ENCODE measurements at places on chromosomes 16 and 17.
A peak's percentile ranks its signal among the peaks of the same experiment; 100 is the strongest.

DNA sequence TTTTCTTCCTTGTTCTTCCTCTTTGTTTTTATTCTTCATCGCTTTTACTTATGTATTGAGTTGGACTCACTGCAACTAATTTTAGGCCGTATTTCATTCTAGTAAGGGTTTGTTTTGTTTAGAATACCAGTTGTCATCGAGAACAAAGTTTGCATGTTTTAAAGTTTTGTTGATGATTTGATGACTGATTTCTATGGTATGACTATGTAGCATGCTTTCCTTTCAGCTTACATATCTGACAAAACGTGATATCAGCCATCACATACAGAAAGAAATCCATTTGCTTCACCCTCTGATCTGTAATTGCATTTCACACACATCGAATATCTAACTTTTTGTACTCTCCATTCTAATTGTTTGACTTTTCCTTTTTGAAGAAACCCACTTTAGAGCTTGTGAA is 4.0 kb downstream of the PRKCA start:
- DNase-seq, result no peak

- DNase-seq, result no peak
Measured at GRCh38 chr17:50238601-50239280, 35.5 kb upstream of the TMEM92 start.

DNA sequence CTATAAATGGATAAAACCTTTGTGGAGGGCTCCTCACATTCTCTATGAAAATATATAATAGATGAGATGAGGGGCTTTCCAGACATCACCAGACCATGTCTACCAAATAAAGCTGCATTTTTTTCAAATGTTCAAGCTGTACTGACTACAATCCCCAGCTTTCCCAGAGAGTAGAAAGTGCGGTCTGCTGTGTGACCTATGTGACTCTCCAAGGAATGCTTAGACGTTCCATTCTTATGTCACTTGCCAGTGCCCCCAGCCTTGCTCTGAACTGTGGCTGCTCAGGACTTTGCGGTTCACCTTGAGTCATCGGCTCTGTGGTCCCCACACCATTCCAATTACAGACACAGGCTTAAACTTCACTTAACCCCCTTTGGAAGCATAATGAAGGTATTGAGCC is 47.8 kb upstream of the SCNN1B start:
- DNase-seq, result peak; percentile 30

GRCh38 chr16:89620406-89620841 is 7.0 kb downstream of the DPEP1 start:
- DNase-seq, result no peak

GRCh38 chr16:73053364-73054124 is 5.6 kb upstream of the ZFHX3 start:
- DNase-seq, result peak; percentile 66

- DNase-seq, result no peak
Measured at GRCh38 chr16:66287926-66288325, 78.6 kb upstream of the CDH5 start.

DNA sequence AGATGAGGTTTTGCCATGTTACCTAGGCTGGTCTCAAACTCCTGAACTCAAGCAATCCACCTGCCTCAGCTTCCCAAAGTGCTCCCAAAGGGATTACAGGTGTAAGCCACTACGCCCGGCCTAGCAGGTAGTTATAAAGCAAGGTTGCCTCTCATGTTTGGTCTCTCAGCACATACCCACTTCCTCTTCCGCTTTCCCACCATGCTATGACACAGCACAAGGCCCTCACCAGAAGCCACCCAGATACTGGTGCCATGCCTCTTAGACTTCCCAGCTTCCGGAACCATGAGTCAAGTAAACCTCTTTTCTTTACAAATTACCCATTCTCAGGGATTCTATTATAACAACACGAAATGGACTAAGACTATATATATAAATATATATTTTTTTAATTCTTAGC is 143.6 kb downstream of the COPRS start:
- DNase-seq, result no peak

DNA sequence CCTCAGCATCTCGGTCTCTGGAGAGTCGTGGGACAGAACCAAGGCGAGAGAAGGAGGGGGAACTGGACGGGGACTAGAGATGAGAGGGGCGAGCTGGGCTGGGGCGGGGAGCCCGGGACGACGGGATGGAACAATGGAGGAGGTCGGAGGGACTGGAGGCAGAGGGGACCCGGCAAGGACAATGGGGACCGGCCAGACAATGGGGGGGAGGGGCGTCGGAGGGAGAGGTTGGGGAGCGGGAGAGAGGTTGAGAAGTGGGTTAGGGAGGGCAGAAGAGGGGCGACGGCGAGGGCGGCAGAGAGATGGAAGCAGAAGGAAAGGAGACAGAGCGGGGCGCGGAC is 719 bp downstream of the NGFR start:
- DNase-seq, result no peak

DNA sequence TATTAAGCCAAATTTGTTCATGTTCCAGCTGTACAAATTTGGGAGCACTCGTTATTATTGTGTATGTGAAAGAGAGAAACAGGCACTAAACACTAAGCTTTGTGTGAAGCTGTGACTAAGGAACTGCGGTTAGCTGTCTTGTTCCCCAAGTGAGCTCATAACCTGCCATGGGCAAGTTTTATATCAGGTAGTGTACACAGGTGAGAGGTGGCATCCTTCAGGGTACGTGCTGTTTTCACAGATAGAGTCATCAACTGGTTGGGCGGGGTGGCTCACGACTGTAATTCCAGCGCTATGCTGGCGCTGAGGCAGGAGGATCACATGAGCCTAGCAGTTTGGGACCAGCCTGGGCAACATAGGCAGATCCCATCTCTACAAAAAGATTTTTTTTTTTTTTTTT is 2.8 kb downstream of the DNAJA3 start:
- DNase-seq, result no peak

GRCh38 chr17:14019186-14019956 is 49.9 kb upstream of the COX10 start:
- no peak for DNase-seq

DNA sequence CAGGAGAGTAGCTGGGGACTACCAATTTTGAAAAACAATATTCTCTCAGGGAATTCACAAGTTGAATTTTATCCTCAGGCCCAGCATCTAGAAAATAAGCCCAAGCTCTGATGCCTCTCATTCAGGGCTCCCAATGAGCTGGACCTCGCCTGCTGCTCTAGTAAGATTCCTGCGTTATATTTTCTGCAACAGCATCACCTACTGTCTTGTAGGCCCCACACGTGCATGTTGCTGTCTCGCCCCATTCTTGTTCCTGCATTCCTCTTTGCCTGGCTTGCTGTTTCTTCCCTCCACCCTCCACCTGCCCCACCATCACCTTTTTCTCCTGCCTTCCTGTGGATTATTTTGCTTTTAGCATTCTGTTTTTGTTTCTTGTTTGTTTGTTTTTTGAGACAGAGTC is 8.3 kb upstream of the ST6GALNAC2 start:
- DNase-seq, result no peak

- no peak for DNase-seq
Measured at GRCh38 chr17:48721009-48721402, 1.3 kb downstream of the PRAC1 start.

DNA sequence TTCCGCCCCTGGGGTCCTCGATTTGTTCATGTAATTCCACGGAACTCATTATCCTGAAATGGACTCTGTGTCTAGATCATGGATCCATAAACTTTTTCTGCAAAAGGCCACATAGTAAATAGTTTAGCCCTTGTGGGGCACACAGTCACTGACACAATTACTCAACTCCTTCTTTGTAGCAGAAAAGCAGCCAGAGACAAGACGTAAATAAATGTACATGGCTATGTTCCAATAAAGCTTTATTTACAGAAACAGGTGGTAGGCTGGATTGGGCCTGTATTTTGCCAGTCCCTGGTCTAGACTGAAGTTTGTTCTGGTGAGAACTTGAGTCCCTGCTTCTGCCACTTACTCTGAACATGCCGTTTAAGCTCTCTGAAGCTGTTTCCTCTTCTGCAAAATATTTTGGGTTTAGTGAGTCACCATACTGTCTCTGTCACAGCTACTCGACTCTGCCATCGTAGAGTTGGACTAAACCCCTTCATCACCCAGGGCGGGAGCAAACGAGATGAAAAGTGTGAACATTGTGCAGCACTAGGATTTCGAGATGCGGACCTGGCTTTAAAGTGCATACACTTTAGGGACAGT is 61.9 kb upstream of the FOXF1 start:
- no peak for DNase-seq

DNA sequence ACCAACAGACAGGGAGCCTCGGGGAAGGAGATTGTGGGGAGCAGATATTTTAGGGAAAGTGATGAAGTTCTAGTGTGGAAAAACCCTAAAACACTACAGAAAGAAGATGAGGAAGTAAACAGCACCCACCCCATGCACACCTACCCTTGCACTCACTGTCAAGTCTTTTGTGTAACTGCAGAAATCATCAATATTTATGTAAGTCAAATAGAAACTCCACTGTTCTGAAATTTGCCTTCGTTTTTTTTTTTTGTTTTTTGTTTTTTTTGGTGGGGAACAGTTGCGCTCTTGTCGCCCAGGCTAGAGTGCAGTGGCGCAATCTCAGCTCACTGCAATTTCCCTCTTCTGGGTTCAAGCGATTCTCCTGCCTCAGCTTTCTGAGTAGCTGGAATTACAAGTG is 273.4 kb downstream of the CPPED1 start:
- no peak for DNase-seq

DNA sequence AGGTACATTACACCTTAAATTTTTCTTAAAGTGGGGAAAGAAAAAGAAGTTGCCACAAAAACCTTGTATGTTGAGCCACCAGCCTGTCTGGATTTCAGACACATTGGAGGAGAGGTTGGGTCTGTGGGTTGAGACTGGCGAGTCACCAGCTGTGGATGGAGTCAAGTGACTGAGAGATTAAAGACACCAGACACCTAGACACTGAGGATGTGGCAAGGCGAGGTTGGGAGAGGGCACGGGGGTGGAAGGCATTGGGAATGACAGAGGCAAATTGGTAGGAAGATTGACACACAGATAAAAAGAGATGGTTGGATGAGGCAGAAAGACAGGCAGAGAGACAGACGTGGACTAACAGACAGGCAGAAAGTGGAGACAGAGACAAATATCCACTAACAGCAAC is 49.6 kb downstream of the KCNJ12 start:
- DNase-seq, result no peak

DNA sequence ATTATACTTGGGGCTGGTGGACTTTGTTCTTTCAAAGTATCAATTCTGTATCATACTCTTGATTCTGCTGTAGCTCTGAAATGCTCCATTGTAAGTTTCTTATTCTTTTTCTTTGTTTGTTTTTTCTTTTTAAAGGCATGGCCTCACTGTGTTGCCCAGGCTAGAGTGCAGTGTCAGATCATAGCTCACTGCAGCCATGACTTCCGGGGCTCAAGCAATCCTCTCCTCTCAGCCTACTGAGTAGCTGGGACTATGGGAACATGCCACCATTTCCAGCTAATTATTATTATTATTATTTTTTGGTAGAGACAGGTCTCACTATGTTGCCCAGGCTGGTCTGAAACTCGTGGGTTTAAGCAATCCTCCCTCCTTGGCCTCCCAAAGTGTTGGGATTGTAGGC is 38.9 kb upstream of the METTL9 start:
- DNase-seq, result no peak

DNA sequence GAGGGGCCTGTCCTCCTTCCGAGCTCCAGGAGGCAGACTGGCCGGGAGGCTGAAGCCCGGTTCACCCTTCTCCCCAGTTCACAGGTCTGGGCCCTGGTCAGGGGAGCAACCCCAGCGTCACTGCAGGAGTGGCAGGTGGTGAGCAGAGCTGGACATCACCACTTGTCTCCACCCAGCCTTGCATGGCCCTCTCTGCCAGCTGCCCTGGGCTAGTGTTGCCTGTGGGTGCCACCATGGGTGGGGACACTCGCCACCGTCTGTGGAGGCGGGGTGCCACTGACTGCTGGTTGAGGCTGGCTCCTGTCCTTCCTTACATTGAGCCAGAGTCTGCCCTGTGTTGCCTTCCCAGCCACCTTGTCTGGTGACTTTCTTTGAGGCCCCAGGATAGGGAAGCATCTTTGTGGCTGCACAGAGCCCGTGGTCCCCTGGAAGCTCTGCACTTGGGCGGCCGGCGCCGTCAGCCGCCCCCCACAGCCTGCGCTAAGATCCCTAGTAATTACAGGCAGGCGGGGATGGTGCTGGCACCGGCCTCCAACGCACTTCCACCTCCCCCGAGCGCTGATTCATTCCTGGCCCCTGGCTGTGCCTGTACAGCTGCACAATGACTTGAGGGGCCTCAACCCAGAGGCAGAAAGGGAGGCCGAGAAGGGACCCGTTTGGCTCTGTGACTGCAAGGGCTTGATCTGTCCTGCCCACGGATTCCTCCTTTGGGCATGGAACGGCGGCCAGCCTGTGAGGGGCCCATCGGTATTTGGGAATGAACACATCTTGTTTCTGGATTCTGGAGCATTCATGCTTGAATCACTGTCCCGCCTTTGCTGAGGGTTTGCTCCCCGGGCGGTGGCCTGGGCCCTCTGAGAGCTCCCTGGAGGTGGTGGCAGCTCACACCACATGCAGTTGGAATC is 5.2 kb downstream of the BAIAP2 start:
- DNase-seq, result peak; percentile 60

- no peak for DNase-seq
Measured at GRCh38 chr17:35428229-35428628, 4.1 kb downstream of the SLFN12 start.

DNA sequence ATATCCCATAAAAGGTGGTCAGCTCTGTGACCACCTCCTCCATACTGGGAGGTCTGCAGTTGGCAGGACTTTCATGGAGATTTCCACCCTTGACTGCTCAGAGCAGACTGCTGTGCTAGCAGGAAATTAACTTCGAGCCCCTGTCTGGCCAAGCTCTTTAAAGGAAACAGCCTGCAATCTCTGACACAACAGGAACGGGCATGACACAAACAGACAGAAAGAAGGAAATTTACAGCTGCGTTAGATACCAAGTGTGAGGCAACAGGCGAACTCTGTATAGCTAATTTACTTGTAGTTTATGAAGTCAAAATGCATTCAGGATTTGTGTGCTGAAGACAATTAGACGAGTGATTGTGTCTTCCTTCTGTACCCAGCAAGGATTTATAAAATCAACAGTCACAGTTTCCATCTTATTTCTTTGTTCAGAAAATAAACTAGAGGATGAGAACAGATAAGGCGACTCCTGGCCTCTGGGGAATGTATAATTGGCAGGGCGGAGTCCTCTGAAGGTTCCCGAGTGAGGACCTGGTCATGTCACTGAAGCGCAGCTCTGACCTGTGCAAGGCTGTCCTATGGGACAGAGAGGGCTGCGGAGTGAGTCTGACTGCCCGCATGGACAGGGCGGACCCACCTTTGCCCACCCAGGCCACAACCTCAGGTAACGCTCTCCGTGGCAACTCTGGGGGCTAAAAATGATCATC is 16.1 kb downstream of the WIPI1 start:
- no peak for DNase-seq

- DNase-seq, result peak; percentile 55
Measured at GRCh38 chr17:1491443-1492248, 840 bp downstream of the MYO1C start.

DNA sequence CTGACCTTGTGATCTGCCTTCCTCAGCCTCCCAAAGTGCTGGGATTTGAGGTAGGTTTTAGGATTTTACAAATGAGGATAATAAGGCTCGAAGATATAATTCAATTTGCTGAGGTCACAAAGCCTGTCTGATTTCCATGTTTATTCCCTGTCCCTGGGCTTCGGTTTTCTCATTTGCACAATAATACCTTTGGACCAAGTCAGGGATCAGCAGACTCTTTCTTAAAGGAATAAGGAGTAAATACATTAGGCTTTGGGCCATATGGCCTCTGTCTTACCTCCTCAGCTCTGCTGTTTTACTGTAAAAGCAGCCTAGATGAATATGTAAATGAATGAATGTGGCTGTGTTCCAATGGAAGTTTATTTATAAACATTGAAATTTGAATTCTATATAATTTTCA is 442.8 kb downstream of the HS3ST4 start:
- no peak for DNase-seq

- peak; percentile 91 for DNase-seq
Measured at GRCh38 chr16:29811170-29811895, 660 bp upstream of the PRRT2 start.
